Left renal pelvis (tissue), 4 donors: ENCODE measurements at places on chromosomes 1 and 21. TPM values are rescaled to one million over a fixed set of nuclear protein-coding genes. Genes with fewer than 3 reads are reported as not detected.
A peak's percentile ranks its signal among the peaks of the same experiment; 100 is the strongest.

DNA sequence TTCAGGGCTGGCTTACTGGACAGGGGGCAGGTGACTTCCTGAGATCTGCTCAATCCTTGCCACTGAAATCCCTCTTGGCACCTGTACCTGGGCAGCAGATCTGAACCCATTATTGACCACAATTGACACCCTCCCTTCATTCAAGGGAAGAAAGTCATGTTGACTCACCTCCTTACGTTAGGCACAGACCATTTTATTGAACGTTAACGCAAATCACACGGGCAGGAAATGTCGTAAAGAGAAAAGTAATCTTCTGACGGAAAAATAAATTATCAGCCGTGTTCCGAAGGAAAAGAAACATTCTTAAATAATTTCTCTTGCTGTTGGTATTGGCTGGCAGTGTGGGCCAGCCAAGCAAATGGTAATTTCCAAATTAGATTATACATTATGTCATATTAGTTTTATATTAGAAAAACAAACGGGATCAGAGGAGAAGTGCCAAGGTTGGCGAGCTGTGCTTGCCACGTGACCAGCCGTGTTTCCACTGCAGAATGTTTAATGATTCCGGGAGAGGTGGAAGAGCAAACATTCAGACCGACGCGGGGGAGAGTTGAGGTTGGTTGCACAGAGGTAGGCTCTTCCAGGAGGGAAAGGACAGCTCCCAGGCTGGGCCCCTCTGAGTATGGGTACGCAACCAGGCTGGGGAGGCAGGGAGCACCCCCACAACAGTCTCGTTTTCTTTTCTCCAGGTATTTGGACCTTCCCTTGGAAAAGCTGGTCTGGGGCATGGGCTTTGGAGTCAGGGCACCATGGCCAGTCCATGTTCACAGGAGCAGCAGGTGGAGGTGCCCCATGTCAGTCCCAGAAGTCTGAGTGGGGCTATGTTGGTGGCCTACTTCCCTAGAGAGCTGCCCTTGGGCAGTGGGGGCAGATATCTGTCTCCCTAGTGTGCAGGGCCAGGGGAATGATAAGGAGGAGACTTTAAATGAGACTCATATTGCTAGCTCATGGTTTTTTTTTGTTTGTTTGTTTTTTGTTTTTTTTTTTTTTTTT, 121.1 kb downstream of the FOXD2 start:
- no peak for DNase-seq

DNA sequence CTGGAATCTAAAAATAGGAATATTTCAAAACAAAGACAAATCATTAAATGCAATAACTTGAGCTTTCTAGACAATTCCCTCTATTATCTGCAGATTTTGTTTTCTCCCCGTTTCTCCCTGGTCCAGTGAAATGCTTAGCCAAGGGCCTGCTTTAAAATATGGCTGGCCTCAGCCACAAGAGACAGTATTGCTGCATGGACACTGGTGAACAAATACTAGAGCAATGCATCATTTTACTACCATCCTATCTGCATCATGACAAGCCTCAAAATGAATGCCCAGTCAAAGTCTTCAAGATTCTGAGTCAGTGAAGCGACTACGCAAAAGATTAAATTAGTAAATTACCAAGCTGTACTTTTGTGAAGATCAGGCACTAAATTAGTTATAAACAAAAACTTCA, 80.5 kb downstream of the ENAH start:
- DNase-seq = no peak

DNA sequence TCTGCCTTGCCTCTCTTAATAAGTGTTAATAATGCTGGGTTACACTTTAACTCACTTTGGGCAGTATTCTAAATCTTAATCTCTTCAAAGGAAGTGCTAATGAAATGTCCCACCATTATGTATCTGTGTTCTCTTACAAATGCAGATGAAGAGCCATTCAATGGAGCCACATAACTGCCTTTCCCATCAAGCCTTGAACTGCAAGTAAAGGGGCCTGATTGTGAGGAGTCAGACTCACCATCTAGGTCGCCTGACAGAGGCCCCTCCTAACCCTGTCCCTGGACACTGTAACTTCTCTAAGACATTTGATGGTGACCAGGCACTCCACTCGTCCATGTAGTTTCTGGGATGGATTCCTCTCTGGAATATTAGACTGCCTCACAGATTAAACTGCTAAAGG, 329.4 kb downstream of the KIF26B start:
- DNase-seq = no peak

GRCh38 chr1:107327446-107327845, 186.6 kb downstream of the NTNG1 start:
- DNase-seq = no peak

- no peak for DNase-seq
These were observed 35.6 kb upstream of the NEK7 start for GRCh38 chr1:198121056-198121826.

- no peak for DNase-seq
These were observed 17.1 kb downstream of the TTF2 start for GRCh38 chr1:117077267-117077666.

DNA sequence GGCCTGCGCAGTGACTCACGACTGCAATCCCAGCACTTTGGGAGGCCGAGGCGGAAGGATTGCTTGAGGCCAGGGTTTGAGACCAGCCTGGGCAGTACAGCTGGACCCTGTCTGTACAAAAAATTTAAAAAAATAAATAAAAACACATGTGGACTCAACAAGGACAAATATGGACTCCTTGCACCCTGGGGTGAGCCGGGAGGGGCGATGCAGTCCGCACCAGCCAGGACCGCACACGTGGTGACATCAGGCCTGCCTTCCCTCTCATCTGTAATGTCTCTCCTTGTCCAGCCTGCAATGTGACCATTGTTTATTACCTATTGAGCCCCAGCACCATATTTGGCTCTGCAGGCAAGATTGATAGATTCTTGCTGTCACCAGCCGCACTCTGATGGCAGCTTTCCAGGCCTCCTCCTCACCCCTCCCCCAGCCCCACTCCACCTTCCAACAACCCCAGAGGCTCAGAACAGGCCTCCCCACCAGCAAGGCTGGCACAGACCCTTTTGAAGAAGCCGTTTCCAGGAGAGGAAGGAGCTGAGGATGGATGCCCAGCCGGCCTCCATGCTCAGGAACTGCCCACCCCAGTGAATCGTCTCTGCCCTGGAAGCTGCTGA, 55.2 kb downstream of the IRF2BP2 start:
- DNase-seq = no peak

DNA sequence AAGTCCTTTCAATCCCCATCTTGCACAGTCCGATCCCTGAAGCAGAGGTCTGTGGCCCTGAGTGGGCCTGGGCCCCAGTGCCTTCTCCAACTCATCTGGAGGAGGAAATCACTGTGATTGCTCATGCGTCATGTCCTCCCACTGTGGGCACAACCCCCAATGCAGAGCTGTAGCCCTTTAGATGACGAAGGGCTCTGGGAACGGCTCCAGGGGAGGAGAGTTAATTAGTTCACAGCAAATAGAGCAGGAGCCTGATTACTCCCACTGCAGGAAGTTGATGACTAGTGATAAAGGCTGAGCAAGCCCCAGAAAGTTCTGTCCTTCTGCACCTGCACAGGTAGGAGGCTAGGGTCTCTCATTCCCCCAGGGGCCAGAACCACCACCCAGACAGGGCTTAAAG, 111.5 kb downstream of the CCDC185 start:
- peak; percentile 26 for DNase-seq

DNA sequence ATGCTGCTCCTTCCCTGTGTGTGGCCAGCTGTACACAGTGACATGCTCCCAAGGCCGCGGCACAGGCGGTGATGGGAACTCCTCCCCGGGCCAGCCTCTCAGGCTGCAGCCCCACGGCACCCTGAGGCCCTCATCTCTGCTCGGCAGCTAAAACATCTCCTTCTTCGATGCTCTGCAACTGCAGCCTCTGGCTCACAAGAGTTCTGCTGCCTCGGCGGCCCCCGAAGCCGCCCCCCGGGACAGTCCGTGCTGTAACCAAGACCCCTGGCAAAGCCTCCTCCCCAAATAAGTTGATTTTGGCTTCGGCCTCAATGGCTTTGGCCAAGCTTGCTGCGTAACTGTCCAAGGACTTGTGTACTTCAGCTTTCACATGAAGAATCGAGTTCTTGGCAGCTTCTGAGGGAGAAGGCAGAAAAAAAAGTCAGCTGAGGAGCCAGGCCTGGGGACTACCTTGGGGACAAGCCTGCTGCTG, 51.3 kb downstream of the GPR161 start:
- DNase-seq = no peak

DNA sequence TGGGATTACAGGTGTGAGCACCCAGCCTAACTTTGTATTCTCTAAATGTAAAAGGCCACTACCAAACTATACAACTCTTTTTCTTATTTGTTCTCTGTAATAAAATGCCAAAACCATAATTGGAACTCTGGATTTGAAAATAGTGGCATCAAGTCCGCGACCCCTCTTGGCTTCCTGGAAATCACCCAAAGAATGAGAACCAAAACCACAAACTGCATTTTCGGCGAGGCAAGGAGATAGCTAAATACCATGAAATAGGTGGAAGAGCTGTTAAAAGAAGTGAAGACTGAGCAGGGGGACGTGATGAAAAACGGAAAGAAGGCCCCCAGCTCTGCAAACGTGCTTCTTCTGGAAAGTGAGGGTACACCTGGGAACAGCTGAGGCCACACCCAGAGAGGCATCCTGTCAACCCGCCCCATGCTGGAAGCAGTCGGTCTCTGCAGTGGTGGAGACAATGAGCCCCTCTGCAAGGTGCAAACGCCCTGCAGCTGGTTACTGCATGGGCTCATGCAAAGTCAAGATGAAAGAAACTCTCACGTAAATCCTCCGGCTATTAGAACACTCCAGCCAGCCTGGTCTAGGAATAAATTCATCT, 22.5 kb downstream of the VPS26C start:
- DNase-seq = no peak

- no peak for DNase-seq
These were observed 21.5 kb downstream of the CDC73 start for GRCh38 chr1:193143285-193143684.

DNA sequence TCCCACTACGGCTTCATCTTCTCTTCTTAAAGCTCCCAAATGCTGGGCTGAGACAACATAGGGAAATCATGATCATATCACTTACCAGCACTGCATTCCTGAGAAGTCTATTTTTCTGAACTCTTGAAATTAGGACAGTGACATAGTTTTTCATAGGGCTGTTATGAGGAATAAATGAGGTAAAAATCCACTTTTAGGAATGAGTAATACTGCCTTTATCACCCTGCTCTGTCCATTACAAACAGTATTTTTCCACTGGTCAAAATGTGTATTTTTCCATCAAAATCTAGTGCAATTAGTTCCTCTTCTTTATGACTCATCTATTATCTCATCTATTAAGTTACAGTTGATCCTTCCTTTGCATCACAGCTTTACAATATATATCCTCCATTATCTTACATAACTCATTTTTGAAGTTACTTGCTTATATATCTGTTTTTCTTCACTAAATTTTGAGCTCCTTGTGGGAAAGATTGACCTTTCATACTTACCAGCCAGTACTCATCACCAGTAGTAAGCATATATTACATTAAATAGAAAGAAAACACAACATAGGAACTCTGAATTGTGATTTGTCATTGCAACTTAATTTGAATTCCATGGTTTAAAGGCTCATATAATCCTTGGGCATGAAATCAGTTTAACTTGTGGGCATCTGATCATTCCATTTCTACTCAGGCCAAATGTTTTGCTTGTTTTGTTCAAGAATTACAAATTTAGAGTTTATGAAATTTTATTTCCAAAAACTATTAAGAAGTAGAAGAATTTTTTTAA, 37.1 kb downstream of the PRRX1 start:
- DNase-seq = no peak

DNA sequence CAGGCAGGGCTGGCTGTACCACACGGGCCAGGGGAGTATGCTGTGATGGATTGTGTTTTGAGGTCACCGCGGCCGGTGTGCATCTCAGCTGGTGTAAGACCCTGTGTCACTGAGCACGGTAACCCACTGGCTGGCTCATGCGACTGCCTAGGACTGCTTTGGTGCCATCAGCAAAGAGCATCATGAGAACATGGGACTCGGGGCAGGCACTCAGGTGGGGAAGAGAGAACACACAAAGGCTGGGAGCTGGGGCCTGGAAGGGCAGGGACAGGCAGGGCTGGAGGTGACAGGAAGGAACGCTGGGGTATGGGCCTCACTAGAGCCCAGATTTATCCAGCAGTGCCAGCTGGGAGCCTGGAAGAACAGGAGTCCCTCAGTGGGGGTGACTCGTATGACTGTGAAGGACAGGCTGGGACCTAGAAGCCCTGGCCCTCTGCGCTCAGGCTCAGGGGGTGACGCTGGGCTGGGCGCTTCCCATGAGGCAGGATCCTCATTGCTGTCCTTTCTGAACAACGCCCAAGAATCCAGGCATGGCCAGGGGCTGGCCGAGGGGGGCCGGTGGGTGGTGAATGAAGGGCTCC, 210.4 kb upstream of the VAMP3 start:
- no peak for DNase-seq

- no peak for DNase-seq
These were observed 72.7 kb downstream of the TRABD2B start for GRCh38 chr1:47924270-47925048.

- no peak for DNase-seq
These were observed 23.9 kb upstream of the KNCN start for GRCh38 chr1:46575300-46575699.

GRCh38 chr1:228920831-228921230, 185.6 kb downstream of the RHOU start:
- no peak for DNase-seq

HAPLN2 gene
- polyA plus RNA-seq = 0.63 TPM

NBPF4 gene
- not detected for polyA plus RNA-seq

KIF2C gene
- 29.5 TPM for polyA plus RNA-seq
